ENCODE measurements at places on chromosomes 11 and 22. TPM values are rescaled to one million over a fixed set of nuclear protein-coding genes. Genes with fewer than 3 reads are reported as not detected.

DNA sequence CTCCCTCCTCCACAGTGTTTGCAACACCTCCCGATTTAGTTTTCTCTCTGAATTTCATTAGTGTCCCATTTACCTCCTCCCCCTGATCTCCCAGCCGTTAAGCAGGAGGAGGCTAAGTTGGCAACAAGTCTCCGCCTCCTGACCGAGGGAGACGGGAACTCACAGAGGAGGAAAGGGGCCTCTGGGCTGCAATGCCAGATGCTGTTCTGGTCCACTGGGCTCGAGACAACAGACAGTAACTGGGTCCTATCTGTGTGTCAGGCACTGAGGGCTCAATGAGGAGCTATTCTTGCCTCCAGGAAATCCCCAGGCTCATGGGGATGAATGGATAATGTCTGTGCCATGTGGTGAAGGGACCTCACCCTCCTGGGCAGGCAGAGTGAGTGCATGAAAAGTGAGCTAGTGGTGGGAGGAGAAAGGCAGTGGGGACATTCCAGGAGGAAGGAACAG is 228.1 kb downstream of the TENM4 start:
- DNase-seq = peak; percentile 93

- DNase-seq = peak; percentile 29
Measured at GRCh38 chr11:116221351-116221750, 551.4 kb downstream of the BUD13 start.

- DNase-seq = peak; percentile 65
Measured at GRCh38 chr11:132028380-132029240, 658.2 kb downstream of the NTM start.

- peak; percentile 42 for DNase-seq
Measured at GRCh38 chr22:37636186-37636948, 3.1 kb upstream of the SH3BP1 start.

DNA sequence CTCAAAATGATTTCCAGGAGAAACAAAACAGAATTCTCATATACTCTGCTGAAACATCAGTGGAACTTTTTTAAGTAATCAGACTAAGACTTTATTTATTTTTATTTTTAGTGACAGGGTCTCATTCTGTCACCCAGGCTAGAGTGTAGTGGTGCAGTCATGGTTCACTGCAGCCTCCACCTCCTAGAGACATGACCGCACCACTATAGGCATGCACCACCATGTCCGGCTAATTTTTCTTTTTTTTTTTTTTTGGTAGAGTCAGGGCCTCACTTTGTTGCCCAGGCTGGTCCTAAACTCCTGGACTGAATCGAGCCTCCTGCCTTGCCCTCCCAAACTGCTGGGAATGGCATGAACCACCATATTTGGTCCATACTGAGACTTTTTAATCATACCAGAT is 42.9 kb downstream of the PRDM10 start:
- DNase-seq = no peak

The USP2 gene
- total RNA-seq = 9.7 TPM

Measured in renal cortical epithelial cell (primary cell).